ENCODE measurements at places on chromosomes 7 and 10.

DNA sequence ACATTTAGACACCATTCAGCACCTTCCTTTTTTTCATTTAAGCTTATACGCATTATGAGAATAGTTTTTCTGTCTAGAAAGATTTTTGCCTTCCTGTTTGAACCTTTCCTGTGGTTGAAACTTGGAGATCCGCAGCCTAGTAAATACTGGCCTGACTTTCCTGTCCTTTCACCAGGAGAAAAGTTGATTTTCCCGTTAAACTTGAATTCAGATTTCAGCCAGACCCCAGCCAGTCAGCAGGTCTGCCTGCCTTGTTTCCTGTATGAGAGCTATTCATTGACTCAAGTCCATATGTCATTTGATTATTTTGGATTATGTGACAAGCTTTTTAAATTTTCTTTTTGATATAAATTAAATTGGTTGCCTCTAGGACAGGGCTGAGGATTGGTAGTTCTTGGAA, 71.5 kb downstream of the EVX1 start:
- no peak for DNase-seq

GRCh38 chr10:88386204-88386788, 196.8 kb downstream of the RNLS start:
- no peak for DNase-seq

DNA sequence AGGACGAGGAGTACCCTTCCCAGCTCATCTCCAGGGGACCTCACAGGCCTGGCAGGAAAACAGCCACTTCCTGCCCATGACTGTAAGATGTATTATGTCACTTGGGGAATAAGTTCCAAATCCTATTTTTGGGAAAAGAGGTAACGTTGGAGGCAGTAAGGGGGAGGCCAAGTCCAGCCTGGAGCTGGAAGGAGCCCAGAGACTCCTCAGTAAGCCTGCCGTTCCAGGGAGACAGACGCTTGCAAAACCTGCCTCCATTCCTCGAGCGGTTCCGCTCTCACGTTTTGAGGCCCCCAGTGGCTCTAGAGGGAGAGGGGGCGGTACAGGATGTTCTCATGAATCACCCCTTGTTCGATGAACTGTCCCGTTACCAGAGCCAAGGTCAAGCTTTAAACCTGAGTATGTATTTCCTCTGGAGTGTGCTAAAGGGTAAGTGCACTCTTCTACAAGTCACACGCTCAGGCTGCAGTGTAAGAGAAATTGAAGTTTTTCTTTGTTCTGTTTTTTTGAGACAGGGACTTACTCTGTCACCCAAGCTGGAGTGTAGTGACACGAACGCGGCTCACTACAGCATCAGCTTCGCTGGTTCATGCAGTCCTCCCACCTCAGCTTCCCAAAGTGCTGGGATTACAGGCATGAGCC, 45.5 kb upstream of the CYTH3 start:
- peak; percentile 87 for DNase-seq

DNA sequence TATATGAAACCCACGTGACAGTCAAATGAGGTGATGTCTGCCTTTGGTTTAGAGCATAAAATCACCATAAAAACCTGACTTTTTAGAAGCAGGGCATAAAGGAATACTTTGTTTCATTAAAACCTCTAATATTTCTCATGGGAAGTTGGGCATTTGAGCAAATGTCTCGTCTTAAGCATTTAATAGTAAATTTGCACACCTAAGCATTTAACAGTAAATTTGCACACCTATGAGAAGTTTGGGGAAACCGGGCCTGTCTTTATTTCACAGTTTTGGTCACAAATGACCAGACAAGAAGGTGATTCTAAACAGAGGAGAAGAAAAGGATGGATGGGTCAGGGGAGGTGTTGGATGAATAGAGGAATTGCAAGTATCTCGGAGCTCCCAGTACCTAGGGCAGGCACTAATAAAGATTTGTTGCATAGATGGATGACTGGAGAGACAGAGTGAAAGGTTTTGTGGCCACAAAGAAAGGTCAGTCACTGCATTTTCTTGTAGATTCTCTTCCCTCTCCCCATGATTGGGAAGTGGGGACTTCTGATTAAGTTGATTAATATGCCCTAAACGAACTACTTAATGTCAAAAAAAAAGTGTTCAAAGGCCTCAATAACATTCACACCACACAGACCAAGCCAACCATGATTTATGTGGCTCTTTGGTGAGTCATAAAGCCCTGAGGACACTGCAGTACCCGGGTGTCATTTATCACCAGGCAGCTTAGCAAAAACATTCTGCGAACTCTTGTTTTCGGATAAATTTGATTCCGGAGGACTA, 158.2 kb downstream of the SPAG6 start:
- peak; percentile 2 for DNase-seq

GRCh38 chr7:123201901-123202300, 2.1 kb upstream of the SLC13A1 start:
- DNase-seq = no peak

DNA sequence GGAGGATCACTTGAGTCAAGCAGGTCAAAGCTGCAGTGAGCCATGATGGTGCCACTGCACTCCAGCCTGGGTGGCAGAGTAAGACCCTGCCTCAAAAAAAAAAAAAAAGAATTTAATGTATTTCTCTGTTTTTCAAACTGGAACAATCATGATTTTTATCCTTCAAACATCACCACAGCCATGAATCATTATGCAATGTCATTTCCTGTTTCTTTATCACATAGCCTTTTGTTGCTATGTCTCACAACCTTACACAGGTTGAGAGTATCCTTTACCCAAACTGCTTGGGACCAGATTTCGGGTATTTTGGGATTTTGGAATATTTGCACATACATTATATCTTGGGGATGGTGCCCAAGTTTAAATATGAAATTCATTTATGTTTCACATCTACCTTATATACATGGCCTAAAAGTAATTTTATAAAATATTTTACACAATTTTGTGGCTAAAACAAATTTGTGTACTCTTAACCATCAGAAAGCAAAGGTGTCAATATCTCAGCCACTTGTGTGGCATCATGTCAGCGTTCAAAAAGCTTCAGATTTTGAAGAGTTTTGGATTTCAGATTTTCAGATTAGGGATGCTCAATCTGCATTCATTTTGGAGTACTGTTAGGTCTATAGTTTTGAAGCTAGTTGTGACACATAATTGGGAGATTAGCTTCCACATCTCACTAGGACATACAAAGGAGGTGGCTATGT, 8.2 kb downstream of the NT5C3A start:
- peak; percentile 34 for DNase-seq

DNA sequence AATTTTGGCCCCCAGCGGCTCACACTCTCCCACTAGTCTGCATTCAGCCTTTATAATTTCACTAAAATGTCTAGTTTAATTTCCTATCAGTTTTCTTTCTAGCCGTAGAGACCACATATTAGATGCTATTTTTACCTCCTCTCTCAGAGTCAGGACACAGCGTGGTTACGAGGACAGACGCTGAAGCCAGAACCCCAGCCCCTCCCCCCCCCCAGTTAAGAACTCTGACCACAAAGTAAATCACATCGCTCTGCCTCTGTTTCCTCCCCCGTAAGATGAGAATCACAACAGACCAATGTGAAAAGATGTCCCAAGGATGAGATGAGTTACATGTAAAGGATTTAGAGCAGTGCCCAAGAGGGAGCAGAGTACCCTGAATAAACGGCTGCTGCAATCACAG, 11.1 kb upstream of the TARP start:
- no peak for DNase-seq

DNA sequence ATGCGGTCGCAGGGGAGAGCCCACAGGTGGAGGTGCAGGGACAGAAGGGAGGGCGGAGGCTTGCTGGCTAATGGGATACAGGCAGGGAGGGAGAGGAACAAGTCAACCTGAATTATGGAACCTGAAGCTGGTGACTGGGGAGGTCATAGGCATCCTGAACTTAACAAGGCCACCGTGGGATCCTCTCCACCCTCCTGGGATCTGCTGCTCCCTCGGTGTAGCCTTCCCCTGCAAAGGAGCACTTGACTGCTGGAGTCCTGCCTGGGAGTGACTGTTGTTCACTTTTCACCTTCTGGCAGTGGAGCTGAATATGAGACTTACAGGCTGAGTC, 223.1 kb downstream of the GFRA1 start:
- DNase-seq = no peak

DNA sequence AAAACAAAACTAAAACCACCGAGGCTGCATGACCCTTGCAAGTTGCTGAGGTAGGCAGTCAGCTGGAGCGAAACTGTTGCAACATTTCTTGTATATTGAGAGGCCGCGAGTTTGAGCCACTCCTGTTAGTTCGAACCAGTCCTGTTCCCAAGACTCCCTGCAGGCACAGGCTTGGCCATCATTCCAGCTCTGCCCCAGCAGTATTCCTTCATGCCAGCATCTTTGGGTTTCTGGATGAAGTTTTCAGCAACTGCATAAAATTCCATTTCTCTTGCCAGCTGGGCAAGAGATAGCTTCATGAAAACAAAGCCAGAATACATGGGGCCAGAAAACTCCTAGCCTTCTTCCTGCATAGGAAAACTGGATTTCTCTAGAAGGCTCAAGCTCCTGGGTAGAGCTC, 207.6 kb downstream of the FRMD4A start:
- DNase-seq = no peak

DNA sequence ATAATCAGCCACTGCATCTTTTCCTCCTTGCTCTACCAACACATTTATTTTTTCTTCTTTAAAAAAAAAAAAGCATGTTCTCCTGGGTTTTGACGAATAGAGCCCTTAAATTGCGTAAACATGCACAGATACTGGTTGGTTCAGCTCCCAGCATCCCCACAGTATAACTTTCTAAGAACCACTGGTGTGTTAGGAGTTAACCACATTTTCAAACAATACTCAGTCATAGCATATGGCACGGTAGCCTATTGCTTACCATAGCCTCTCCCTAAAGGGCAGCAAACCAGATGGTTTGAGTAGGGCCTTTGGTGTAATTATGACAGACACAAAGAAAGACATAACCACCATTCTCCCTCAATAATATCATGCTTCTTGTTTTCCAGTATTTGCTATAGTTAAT, 145.0 kb downstream of the LRRC4 start:
- no peak for DNase-seq

DNA sequence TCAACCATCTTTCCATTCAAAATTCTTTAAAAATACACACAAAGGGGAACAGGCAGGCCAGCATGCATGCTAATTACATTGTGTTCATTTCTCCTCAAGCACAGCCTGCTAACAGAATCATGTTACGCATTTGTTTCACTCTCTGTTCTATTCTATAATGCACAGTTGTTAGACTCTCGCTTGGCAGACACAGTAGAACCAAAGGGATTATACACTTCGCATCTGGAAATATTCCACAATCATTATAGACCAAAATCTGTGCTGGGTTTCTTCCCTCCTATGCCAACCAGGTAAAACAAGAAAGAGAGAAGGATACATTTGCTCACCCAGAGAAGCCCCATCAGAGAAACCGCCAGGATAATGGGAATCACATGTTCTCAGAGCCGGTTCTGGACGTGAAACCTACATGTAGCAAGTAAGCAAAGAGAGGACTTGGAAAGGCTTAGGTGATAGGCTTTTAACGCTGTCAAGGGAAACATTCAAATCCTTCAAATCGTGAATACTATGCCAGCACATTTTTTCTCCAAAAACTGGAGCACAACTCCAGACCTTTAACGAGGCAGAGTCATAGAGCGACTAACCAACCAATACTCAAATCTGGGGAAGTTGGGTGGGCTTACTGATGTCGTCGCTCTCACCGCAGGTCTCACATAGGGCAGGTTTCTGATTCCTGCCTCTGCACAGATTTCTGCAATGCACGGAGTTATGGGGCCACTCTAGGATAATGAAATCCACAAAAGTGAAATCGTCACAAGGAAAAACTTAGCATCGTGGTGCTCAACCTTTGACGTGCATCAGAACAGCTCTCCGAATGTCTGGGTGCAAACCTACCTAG, 380.5 kb upstream of the AUTS2 start:
- no peak for DNase-seq

- DNase-seq = peak; percentile 22
Observed at GRCh38 chr7:129423700-129424410, 10.4 kb upstream of the STRIP2 start.

DNA sequence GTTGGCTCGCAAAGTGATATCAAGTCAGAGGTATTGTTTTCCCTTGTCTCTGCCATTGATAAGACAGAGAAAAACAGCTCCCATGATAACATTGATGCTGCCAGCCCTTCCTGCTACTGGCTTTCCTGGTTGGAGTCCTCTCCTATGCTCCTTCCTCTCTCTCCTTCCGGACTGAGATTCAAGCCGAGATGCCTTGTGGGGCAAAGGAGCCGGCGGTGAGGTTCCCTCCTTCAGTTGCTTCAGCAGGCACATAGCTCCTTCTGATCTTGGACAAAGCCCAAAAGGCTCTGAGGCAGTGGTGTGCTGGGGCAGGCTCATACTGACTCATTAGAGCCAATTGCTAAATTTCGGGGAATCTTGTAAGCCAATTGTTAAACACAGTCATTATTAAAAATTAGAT, 8.8 kb upstream of the ZCCHC24 start:
- peak; percentile 95 for DNase-seq

DNA sequence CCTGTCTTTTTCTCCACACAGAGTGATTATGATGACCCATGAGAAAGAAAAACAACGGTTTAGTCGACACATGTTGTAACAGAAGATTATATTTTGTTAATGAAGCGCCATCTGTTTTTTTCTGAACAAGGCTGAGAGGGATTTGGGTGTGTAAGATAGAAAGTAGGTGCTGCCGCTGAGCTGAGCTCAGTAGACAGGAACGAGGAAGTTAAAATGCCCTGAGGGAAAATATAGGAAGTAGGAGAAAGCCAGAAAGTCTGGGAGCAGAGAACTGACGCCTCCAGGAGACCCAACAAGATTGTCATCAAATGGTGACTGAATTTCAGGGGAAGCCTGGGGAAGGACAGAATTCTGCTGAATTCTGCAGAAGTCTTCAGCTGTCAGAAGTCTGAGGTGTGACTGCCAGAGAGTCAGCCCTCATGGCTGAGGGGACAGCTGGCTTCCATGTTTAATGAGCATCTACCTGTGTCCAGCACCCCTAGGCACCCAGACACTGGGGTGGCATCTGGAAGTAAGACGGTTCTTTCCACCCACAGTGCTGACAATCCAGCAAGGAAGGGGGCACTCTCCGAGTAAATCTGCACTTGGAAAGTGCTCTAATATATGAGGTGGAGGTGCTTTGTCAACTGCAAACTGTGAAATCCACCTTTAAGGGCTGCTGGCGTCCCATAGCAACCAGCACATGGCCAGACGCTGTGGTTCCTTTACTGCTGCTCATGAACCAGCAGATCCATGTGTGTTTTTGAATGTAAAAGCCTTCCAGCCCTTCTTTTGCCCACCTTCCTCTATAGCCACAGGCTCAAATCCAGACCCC, 12.5 kb upstream of the TSPAN15 start:
- peak; percentile 64 for DNase-seq

GRCh38 chr10:12418725-12419261, 69.4 kb downstream of the CAMK1D start:
- no peak for DNase-seq

DNA sequence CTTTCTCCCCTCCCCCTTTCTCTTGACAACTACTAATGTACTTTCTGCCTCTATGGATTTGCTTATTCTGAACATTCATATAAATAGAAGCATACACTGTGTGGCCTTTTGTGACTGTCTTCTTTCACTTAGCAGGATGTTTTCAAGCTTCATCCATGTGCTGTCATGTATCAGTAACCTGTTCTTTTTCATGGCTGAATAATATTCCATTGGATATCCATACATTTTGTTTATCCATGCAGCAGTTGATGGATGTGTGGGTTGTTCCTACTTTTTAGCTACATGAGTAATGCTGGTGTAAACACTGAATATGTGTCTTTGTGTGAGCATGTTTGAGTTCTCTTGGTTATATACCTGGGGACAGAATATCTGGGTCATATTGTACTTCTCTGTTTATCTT, 107.6 kb downstream of the TRRAP start:
- no peak for DNase-seq
